ENCODE measurements at places on chromosomes 6 and 20.
A peak's percentile ranks its signal among the peaks of the same experiment; 100 is the strongest.

- no peak for DNase-seq
Measured at GRCh38 chr6:33206027-33206863, 1.8 kb downstream of the HSD17B8 start.

DNA sequence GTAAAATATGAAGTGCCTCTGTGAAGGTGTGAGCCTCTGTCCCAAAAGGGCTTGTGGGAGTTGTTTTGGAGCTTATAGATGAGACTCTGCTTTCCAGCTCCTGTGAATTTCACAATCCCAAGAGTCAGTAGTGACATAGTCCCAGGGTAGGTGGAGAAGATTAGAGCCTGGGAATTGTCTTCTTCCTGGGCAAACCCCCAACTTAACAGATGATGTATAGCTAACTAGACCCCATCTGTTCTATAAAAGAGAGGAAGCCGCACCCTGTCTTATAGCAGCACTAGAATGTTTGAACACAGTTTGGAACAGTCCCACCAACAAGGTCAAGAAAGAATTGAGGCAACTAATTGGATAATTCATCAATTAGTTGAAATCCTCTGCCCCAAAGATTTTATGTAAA is 294.7 kb downstream of the ZNF217 start:
- DNase-seq, result no peak

GRCh38 chr6:90158936-90159335 is 137.7 kb downstream of the BACH2 start:
- no peak for DNase-seq

DNA sequence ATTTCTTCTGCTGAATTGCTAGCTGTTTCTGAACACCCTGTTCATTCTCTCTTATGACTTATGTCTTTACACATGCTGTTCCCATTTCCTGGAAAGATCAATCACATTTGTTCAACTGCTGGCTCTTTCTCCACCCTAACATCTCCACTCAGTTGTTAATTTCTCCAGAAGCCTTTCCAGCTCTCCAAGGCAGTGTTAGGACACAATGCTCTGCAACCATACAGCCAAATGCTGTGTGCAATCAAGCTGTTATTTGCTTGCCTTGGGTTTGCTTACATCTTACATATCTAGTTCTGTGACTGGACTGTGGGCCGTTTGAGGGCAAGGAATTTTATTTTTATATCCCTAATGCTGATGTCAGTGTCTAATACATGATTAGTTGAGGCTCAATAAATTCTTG is 24.2 kb upstream of the CITED2 start:
- no peak for DNase-seq

DNA sequence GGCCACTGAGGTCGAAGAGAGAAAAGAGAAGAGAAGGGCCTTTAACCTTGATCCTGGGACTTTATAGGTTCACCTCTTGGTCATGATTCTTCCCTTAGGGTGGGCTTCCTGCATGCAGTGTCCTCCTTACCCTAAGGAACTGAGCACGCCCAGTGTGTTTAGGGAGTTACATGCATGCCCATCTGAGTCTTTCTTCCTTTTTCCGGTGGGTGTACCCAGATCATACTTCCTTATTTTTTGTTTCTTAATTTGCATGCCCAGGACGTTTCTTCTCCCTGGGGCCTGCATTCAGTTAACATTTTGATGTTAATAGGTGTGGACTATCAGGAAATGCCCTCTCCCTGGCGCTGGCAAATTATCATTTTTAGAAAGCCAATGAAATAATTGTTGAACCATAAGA is 91.5 kb downstream of the HTR1B start:
- DNase-seq, result no peak

- DNase-seq, result no peak
Measured at GRCh38 chr20:4147319-4147718, 132.0 kb upstream of the RNF24 start.

- DNase-seq, result no peak
Measured at GRCh38 chr6:20432692-20433091, 31.0 kb downstream of the E2F3 start.

GRCh38 chr6:155126727-155127439 is 131.8 kb downstream of the TIAM2 start:
- peak; percentile 50 for DNase-seq

DNA sequence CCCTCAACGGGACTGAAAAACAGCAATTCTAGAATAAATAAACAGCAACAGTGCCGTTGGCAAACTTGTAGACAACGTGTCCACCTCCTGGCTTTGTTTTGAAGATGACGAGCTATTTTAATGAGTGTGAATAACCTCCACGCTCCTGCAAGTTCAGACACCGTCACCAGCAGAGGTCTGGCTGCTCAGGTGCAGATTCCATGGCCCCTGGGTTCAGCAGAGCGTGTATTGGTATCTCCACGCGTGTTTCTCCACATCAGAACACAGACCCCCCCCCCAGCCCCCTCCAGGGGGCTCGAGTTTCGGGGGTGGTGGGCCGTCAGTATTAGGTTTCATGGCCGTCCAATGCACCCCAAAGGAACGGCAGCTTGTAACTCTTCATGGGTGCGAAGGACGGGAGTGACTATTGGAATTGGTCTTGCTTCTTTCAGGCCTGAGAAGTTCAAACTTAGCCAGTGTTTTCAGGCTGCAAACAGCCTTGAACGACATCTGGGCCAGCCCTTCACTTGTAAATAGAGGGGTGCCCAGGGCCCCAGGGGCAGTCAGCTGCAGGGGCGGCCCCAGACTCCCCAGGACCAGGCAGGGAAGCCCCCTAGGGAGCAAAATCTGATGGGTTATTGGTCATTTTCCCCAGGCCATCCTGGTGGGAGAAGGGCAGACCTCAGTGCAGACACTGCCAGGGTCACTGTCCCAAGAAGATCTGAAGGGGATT is 308.6 kb downstream of the TAF4 start:
- DNase-seq, result no peak

- DNase-seq, result no peak
Measured at GRCh38 chr20:52789716-52790115, 182.4 kb upstream of the TSHZ2 start.

GRCh38 chr20:58378704-58379103 is 10.3 kb upstream of the VAPB start:
- no peak for DNase-seq

GRCh38 chr20:57951549-57951948 is 241.7 kb upstream of the PMEPA1 start:
- no peak for DNase-seq

- DNase-seq, result no peak
Measured at GRCh38 chr6:139490482-139490881, 116.0 kb upstream of the CITED2 start.

- DNase-seq, result no peak
Measured at GRCh38 chr6:16372029-16372776, 133.8 kb downstream of the GMPR start.

GRCh38 chr6:142112451-142113061 is 20.2 kb upstream of the GJE1 start:
- DNase-seq, result peak; percentile 75

- DNase-seq, result peak; percentile 11
Measured at GRCh38 chr6:63964366-63964765, 328.8 kb downstream of the PHF3 start.

GRCh38 chr20:33034901-33035492 is 3.5 kb downstream of the BPIFB6 start:
- DNase-seq, result no peak

DNA sequence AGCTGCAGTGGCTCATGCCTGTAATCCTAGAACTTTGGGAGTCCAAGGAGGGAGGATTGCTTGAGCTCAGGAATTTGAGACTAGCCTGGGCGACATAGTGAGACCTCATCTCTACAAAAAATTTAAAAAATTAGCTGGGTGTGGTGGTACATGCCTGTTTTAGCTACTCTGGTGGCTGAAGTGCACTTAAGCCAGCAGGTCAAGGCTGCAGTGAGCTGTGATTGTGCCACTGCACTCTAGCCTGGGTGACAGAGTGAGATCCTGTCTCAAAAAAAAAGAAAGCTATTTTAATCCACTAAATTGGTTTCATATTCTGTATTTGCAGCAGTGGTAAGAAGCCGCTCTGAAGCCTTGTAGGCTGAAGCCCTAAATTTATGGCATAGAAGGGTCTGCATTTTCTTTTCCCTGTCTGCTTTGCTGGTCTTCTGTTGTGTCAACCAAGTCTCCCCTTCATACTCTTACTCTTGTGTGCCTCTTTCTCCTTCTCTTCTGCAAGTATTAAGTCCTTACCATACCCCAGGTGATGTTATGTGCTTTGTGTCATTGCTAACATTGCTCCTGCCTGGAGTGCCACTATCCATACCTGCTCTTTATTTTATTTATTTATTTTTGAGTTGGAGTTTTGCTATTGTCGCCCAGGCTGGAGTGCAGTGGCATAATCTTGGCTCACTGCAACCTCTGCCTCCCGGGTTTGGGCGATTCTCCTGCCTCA is 70.9 kb downstream of the MYO6 start:
- no peak for DNase-seq

- no peak for DNase-seq
Measured at GRCh38 chr6:129141499-129141898, 258.6 kb downstream of the LAMA2 start.

DNA sequence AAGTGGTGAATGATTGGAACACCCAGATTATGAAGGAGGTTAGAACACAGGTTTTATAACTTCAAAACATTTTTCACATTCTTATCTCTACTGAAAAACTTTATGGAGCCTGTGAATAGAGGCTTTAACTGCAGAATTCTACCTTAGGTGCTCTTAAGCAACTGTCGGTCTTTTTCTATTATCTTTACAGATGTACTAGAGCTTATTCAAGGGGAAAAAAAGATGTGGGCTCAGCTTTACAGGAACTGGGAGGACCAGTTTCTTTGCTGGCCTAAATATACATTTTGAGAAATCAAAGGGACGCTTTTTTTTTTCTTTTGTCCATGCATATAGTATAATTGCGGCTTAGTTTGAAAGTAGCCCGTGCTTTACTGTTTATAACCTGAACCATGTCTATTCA is 58.9 kb downstream of the UST start:
- DNase-seq, result no peak

DNA sequence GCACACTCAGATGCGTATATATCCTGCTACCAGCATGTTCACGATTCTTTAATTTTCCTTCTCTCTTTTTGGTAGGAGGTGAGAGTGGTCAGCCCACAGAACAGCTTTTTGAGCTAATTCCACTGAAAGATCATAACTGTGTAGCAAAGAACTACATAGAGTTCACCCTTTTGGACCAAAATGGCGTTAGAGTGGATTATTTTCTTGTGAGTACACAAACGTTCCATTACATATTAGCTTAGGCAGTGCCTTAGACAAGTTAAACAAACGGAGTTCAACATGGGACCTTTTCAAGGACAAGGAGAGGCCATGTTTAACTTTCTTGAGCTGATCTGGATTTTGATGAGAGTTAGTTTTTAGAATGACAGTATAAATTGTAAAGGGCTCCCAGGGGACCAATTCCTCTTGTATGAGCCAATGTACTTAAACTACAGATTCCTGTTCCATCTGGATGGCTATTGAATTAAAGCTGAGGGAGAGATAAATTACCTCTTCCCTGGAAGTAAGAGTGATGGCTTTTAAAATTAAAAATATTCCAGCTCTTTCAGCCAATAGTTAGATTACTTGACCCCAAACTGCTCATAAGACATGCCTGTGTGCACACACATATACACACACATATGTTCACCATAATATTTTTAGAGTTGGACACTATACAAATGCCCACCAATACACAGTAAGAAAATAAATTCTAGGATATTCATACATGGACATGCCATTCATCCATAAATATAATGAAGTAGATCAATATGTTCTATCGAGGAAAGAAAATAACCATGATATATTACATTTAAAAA is 25.6 kb upstream of the ARMH2 start:
- no peak for DNase-seq

DNA sequence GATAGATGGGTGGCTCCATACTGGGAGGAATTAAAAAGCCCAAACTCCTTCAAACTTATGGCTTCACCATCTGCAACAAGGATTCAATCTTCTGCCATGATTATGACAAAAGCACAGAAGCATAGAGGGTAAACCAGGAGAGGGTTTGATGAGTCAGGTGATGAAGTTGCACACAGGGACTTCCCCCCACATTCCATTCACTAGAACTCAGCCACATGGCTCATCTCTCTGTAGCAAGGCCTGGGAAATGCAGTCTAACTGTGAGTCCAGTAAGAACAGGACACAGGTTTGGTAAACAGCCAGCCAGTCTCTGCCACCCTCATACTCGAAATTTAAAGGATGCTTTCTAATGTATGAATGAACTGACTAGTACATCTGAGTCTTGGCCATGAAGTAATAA is 142.9 kb downstream of the HIVEP2 start:
- DNase-seq, result peak; percentile 38

GRCh38 chr6:170172825-170173256 is 118.0 kb downstream of the DLL1 start:
- peak; percentile 1 for DNase-seq

DNA sequence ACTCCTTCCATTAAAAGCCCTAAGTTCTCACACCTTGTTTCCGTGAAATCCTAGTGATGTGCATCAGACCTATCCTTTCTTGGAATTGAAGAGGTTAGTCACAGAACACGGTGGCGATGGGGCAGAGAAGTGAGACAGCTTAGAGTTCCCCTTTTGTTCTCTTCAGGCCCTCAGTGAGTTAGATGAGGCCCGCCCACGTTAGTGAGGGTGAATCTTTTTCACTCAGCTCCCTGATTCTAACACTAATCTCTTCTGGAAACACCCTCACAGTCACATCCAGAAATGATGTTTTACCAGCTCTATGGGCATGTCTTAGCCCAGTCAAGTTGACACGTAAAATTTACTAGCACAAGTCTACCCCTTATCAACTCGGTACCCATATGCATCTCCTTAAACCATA is 172.7 kb upstream of the NOX3 start:
- DNase-seq, result no peak

DNA sequence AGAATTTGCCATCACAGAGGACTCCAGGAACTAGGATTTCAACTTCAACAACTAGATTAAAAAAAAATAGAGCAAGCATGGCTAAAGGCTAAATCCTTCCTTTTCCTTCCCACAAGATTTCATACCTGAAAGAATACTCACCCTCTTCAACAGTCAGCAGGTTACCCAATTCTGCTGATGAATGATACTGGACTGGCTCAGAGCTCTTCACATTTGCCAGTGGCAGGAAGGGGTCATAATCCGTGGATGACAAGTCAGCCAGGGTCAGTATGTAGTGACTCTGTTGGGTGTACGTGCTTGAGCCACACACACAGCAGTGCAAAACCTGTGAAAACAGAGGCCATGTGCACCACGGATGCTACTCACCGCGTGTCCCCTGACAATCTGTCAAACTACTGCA is 152.9 kb downstream of the INSM1 start:
- no peak for DNase-seq

DNA sequence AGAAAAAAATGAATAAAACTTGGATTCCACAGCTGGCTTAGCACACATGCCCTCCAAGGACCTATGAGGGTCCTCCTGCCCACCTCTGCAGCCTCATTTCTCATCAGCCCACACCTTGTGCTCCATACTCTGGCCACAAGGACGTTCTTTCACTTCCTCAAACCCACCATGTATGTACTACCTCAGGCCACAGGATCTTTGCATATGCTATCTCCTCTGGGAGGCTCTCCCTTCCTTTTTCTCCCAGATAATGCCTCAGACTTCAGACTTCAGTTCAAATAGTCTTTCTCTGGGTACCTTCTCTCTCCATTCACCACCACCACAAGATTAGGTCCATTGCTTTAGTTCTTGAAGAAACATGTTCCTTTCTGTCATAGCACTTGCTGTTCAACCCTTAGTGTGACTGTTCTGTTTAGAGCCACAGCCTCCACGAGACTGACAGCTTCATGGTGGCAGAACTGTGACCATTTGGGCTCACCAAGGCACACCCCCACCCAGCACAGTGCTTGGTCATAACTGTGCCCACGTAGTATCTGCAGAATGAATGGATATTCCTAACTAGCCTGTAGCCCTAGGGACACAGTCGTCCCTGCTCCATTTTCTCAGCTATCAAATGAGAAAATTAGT is 146.7 kb upstream of the LRFN2 start:
- DNase-seq, result no peak

Data from iPS-NIHi11 (cell line).